IPS DF 19.7 (cell line): ENCODE measurements at places on chromosomes 6 and 20.

- no peak for DNase-seq
These were observed 24.6 kb upstream of the ID4 start for GRCh38 chr6:19812512-19813119.

DNA sequence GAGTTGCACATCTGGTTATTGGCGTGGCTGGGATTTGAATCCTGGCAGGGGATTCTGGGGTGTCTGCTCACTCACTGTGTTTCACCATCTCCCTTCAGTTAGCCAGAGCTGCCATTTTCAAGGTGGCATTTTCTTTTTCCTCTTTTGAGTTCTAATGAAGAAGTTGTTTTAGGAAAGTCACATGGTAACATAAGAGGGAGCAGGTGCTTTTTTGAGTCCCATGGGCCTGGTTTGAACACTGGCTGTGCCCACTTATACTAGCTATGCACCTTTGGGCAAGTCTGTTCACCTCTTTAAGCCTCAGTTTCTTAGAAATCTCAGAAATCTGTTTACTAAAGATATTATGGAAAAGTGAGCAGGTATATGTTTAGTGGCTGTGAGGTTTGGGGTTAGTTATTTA lies 39.6 kb downstream of the ANKS1A start:
- no peak for DNase-seq

- DNase-seq: no peak
These were observed 66.7 kb upstream of the SLC22A16 start for GRCh38 chr6:110543106-110543505.

- DNase-seq: no peak
These were observed 169.2 kb downstream of the SAMD5 start for GRCh38 chr6:147677647-147678046.

GRCh38 chr6:131136021-131136786 lies 937 bp downstream of the AKAP7 start:
- DNase-seq: no peak

DNA sequence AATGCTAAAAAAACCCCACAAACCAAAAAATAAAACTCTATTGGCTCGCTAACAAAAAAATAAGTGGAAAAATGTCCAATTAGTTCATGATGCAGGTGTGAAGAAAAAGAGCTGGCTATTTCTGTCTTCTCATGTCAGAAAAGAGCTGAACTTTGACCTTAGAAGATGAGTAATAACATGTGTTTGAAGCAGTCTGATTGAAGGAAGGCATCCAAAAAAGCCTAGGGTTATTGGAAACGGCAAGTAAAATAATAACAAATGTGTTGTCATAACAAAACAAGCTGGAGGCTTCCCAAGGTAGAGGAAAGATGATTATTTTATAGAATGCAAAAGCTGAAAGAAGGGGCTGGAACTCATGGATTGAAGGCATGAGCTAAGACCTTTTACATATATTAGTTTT lies 94.4 kb upstream of the FAM184A start:
- DNase-seq: no peak

GRCh38 chr6:44285552-44286284 lies 15.5 kb downstream of the TMEM151B start:
- DNase-seq: no peak

DNA sequence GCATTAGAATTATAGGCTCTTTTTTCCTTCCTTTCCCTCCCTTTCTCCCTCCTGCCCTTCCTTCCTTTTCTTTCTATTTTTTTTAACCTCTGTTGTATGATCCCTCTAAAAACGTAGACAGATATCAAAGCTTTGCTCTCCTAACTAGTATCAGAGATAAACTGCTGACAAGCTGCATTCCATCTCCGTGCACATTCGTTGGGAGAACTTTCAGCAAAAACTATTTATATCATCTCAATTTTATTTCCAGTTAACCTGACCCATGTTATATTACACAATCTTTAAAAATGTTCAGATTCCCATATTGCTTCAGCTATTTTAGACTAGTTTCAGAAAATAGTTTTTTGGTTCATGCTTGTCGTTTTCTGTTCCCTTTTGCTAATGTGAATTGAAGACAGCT lies 47.3 kb downstream of the RNF217 start:
- DNase-seq: no peak

DNA sequence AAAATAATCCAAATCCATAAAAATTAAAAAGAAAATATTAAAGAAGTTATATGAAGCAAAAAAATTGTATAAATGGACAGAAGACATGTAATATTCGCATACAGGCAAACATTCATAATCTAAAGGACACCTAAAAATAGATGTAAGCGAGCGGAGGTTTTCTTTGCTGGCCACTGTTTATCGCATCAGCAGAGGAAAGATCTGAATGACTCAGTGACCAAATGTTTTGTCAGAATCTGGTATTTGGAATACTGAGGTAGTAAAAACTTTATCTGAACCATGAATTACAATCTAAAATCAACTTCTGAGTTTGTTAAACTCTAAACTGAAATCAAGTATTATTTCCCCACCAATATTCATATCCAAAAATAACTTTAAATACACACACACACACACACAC lies 7.8 kb downstream of the TSPYL4 start:
- DNase-seq: no peak

DNA sequence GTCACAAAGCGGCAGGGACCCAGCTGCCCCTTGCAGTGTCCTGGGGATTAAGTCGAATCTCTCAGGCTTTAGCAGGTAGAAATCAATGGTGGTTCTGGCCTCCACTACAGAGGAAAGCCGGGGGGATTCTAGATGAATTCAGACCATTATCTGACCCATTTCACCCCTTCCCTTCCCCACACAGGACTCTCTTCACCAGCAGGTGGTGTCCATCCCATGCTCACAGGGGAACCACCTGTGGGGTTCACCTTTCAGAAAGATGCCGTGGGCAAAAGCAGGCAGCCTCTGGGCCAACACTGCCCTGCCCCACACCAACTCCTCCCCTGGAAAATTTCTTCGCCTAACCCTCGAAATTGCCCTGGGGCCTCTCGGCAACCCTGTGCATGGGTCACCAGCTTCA lies 123.8 kb upstream of the GGTLC1 start:
- no peak for DNase-seq

- no peak for DNase-seq
These were observed 98.7 kb downstream of the PHACTR3 start for GRCh38 chr20:59703046-59703445.

- no peak for DNase-seq
These were observed 35.6 kb downstream of the UTRN start for GRCh38 chr6:144320741-144321140.

DNA sequence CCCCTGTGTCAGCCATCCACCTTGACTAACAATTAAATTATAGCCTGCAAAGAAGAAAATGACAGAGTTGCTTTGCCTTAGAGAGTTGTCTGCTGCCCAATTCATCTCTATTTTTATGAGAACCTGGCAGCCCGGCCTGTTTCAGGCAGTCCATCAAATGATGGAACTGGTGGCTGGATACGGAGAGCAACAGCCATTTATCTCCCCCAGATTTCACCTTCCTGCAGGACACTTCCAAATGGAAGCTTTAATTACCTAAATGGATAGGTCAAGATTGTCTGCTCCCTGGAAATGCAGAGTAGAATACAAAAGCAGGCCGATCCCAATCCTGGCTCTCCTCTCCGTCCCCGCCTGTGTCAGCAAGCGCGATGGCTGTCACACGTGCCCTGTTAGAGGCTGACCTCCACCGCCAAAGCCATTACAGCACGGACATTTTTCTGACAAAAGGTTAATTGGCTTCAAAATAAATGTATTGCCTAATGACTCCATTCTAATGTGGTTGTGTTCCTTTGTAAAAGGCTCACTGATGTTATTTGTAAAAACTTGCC lies 86.7 kb downstream of the PACRG start:
- no peak for DNase-seq

- no peak for DNase-seq
These were observed 377.6 kb downstream of the ESR1 start for GRCh38 chr6:152184917-152185574.

GRCh38 chr6:159809149-159809548 lies 9.1 kb downstream of the PNLDC1 start:
- no peak for DNase-seq

- DNase-seq: no peak
These were observed 232.7 kb upstream of the POU3F2 start for GRCh38 chr6:98601716-98602115.

GRCh38 chr6:16162003-16162402 lies 33.1 kb downstream of the MYLIP start:
- DNase-seq: no peak

DNA sequence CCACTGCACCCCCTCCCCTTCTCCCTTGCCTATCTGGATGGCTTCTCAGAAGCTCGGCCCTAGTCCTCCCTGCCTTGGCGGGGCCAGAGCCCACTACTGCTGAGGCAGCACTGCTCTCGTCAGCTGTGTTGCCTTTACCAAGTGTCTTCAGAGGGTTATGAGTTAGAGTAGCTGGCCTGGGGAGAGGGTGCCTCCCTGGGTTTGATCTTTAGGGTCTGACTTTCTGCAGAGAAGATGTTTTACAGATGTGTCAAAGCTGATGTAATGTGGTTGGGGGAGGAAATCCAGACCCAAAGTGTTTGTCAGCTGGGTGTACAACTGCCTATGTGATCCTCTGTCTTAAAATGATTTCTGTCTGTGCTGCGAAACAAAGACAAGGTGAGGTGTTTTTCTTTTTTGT lies 30.4 kb upstream of the PI16 start:
- no peak for DNase-seq

DNA sequence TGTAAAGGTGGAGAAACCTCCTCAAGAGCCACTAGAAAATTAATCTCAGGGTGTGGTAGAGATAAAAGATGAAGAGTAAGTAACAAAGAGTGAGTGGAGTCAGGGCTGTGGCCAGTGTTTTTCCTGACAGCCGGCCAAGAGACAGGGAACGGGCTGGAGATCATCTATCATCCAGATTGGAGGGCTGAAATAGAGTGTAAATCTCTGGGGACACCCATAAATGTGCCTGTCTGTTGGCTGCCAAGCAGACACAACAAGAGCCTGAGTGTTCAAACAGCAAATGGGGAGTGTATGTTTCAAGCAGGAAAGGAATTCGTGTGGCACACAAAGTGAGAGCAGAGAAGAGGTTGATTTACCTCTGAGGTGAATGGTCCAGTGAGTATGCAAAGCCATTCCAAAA lies 326.4 kb upstream of the KHDRBS2 start:
- no peak for DNase-seq

DNA sequence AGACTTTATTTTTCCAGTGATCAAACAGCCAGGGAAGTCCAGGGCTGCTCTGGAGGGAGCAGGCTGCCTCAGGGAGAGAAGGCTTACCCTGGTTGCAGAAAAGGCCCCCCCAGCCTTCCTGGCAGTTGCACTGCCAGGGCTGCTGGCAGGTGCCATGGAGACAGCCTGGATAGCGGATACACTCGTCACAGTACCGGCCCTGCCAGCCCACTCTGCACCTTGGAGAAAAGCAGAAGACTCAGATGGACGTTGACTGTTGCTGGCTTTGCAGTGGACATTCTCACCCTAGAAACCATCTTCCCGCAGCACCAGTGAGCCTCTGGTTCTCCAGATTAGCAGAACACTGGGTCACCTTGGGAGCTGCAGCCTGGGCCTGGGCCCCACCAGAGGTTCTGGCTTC lies 5.4 kb downstream of the DLL1 start:
- no peak for DNase-seq

- no peak for DNase-seq
These were observed 12.9 kb downstream of the TRPC4AP start for GRCh38 chr20:35079472-35080347.

DNA sequence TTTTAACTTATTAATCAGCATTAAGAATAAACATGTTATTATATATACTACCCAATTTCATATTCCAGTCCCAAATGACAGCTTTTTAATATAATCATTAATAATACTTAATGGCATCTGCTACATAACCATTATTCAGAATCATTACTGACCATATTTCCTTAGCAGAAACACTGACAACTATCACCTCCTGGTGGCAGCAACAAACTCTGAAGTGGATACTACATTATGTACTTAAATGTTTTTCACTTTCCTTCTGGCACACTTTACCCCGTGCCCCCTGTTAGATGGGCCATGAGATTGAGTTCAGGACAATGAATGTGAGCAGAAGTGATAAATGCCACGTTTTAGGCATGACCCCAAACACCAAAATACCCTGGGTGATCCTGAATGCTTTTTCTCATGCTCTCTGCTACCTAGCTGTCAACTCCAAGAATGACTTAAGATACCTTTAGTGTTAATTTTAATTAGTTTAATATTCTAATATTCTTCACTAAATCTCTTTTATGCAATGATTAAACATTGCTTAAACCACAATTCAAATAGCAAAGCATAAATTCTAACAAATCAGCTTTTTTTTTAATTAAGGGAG lies 77.1 kb downstream of the LMBRD1 start:
- no peak for DNase-seq

DNA sequence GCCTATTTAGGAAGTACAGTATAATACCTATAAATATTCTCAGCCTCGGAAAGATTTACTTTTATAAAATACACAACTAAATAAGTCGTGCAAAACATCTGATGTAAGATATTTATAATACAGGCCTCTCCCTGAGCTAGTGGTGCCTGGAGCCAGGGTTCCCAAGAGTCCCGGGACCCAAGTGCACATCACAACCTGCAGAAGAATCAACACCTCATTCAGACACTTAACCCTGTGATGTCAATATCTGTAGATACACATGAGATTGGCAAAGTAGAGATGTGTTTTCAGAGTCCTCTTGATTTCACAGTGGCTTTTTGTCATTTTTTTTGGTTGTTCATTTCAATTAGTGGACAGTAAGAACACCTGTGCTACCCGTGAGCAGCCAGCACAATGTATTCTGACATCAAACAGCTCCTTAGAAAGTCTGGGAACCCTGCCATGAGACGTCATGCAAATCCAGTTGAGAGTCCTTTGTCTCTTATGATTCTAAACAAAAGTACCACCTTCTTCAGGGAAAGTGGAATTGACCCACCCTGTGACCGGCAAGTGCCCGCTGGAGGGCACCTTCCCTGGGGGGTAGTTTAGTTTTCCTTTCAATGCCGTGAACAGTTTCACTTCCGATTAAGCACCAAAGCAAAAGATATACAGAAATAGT lies 101.6 kb downstream of the DACT2 start:
- DNase-seq: no peak

GRCh38 chr20:48724891-48725554 lies 102.8 kb downstream of the PREX1 start:
- DNase-seq: no peak

DNA sequence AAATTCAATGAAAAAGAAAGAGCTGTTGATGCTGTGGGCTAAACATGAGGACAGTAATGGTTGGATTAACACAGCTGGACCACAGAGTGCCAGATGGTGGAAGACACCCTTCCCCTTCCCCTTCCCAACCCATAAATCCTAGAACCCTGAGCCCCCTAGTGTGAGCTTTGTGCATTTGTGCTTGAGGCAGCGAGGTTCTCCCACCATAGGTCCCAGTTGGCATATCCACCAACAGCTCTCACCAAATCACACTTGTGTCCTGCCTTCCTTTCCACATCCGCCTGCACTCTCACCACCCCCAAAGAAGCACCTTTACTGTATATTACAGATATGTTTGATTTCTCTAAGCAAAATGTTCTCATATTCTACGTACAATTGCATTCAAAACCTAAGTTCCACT lies 32.8 kb upstream of the HBS1L start:
- no peak for DNase-seq

DNA sequence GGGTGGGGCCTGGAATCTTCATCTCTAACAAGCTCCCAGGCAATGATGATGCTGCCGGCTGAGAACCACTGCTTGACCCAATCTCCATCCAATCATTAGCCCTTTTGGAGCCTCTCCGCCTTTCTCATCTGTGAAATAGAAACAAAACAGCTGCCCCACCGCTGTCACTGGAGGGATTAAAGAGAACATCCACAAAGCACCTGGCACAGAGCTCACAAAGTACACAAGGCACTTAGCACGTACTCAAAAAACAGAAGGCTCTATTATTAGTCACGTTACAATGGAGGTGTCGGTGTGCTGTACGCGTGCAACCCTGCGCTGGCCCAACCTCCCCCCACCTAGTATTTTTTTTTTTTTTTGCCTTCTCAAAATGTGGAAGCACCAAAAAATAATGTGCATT lies 213.5 kb upstream of the ARID1B start:
- no peak for DNase-seq
